ENCODE measurements at places on chromosomes 1 and 21.

DNA sequence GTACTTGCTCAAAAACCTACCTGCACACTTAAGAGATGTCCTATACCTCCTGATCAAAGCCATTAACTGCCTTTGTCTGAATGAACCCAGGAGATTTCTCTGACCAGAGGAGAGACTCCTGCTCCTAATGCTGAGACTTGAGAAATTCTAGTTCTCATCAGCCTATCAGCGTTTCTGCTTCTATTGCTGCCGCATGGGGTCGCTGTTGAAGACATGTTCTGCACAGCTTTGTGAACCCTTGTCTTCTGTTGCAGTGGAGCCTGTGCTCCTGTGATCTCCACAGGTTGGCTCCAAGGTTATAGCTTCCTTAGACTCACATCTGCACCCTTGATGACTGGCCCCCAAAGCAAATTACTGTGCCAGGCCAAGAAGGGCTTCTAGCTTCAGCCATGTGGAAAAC lies 40.2 kb downstream of the EDN2 start:
- DNase-seq, result no peak

DNA sequence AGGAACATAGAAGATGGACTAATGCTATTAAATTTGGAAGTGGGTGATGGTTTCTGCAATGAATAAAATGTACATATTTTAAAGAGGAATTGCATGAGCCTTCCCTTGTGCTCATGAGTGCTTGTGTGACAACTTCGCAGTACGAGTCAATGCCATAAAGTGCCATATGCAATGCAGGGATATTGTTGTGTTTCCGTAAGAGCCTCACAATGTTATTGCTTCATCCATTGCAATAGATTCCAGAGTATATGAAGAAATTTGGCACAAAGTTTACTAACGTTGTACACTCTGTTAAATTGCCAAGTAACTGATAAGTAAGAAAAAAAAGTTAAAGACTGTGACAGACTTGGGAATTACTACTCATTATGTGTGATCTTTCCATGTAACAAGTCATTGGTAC lies 22.3 kb downstream of the BTG3 start:
- no peak for DNase-seq

DNA sequence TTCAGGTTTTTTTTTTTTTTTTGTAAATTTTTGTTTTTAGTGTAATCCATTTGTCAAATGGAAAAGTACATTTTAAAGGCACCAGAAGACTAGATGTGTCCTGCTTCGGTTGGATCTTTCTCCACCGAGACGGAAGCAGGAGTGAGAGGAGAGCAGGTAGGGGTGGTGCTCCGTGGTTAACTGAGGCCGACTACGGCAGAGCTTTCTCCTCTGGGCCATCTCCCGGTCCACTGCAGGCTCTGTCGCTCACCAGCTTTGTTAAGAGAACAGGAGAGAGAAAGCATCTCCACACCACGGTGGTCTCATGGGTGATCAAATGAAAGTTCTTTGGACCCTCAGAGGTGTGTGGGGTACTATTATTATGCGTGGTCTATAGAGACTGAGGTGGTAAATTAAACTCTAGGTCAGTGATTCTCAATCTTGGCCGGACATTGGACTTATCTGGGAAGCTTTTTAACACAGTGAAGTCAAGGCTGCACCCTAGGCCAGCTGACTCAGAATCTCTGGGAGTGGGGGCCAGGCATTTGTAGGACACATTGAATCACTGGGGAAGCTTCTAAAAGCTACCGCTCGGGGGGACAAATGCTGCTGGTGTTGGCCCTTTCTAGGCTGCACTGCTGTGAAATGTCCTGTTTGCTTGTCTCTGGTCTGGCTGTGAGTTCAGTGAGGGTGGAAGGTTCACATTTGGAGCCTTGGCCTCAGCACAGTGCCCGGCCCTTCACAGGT lies 25.0 kb downstream of the ABCA4 start:
- DNase-seq, result no peak

DNA sequence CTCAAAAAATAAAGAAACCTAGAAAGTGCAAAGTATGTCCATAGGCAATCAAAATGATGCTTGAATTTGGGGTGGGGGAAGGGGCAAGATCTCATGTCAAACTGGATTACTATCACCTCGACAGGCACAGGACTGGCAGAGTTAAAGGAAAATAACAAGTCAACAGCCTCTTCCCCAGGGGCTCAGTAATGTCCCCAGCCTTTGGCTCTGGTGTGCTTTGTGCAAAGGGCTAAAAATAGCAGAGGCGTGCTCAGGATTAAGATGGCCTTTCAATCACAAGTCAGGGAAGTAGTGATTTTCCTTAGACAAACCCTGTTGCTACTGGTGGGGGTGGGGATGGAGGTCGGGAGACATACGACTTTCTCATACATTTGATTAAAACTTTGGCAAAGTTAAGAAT lies 63.5 kb upstream of the OLIG2 start:
- no peak for DNase-seq

GRCh38 chr1:93028542-93028941 lies 50.5 kb upstream of the MTF2 start:
- no peak for DNase-seq

GRCh38 chr1:119865627-119866026 lies 30.7 kb downstream of the ADAM30 start:
- DNase-seq, result no peak

GRCh38 chr1:95627244-95627643 lies 393.2 kb downstream of the RWDD3 start:
- no peak for DNase-seq
